ENCODE measurements at places on chromosomes 6 and 20.

GRCh38 chr6:11007715-11008608, 36.1 kb downstream of the ELOVL2 start:
- DNase-seq = no peak

GRCh38 chr6:47593979-47594378, 104.4 kb upstream of the ADGRF4 start:
- DNase-seq = no peak

- no peak for DNase-seq
Measured at GRCh38 chr20:54251096-54251495, 43.2 kb downstream of the PFDN4 start.

GRCh38 chr20:8155229-8155628, 23.2 kb downstream of the PLCB1 start:
- DNase-seq = no peak

- DNase-seq = no peak
Measured at GRCh38 chr6:158808442-158808833, 10.7 kb downstream of the EZR start.

DNA sequence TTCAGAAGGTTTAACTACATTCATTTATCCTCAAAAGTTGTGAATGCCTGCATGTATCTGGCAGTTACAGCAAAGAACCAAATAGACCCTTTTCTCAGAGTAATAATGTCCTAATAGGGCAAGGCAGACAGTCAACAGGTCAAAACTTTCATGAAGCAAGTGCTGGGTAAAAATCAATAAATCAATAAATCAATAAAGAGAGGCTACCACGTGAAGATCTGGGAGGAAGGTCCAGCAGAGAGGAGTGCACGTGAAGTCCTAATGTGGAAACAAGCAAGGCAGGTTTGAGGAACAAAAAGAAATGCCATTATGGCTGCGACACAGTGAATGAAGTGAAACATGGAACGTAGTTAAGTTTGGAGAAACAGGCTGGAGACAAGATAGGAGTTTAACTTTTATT, 36.3 kb upstream of the C6orf118 start:
- DNase-seq = no peak

GRCh38 chr20:35135867-35136586, 11.1 kb downstream of the EDEM2 start:
- no peak for DNase-seq

GRCh38 chr6:126553854-126554253, 213.9 kb downstream of the CENPW start:
- DNase-seq = no peak

DNA sequence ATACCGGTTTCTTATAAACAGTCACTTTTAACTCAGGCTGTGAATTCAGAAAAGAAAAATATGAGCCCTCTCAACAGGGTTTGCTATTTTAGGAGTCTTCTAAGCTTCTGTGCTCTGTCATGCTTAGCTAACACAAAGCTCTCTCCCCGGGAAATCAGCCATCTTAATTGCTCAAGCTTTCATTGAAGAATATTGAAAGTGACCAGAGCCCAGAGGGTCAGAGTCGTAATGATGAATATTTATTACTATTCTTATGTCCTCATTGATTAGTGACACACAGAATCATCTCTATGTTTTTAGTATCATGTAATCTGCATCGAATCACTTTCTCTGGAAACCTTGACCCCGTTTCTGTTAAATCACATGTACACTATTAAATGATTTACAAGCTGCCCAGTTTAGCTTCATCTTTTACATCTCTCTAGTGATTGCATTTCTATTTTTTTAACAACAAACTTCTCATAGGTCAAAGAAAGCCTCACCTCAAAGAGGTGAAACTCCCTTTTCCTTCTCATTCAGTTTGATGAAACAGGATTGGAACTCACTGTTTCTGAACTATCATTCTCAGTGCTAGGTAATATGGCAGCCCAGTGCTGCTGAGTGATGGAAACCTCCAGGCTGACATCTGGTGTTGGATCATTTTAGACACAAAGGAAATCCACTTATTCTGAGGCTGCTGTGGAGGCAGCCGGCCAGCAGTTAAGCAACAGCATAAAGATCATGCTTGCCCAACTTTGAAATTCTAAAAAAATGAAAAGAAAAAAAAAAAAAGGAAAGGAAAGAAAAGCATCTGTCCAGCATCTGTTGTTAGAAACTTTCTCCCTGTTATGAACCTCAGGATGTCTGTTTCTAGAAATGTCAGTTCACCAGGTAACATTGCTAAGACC, 96.3 kb downstream of the RFPL4B start:
- DNase-seq = no peak

DNA sequence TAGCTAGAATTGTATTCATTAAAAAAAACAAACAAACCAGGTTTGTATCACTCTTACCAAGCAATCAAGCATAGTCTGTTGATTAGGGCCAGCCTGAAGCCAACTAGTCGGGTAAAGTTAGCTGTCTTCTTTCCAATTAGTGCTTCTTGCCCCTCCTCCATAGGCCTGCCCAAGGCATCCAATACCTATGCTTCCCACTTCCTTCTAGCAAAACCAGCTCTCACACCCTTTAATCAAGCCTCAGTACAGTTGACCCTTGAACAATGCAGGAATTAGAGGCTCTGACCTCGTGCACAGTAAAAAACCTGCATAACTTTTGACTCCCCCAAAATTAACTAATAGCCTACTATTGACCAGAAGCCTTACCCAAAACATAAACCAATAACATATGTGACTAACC, 119.1 kb upstream of the DTNBP1 start:
- DNase-seq = no peak

GRCh38 chr6:84882768-84883766, 118.7 kb upstream of the TBX18 start:
- DNase-seq = no peak

GRCh38 chr6:154462425-154462824, 48.1 kb downstream of the CNKSR3 start:
- DNase-seq = no peak

DNA sequence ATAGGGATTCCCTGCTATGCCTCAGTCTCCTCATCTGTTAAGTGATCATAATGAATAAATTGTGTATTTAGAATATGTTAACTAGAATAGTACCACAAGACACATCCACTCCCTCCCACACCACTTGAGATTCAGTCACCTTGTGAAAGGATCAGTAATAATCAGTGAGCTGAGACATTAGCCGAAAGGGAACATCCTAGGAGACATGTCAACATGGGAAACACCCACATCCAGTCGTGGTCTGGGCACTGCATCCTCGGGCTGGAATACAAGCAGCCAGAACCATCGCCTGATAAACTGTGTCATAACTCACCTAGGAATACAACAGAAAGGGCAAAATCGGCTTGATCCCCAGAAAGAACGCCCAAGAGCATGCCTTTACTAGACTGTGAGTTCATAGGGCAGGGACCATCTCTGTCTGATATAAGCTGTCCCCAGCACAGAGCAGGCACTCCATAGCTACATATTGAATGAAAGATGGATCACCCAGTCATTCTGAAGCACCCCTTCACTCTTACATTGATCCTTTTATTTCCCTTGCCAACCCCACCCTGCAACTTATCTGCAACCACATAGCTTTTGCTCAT, 23.9 kb downstream of the RIPOR2 start:
- DNase-seq = no peak

DNA sequence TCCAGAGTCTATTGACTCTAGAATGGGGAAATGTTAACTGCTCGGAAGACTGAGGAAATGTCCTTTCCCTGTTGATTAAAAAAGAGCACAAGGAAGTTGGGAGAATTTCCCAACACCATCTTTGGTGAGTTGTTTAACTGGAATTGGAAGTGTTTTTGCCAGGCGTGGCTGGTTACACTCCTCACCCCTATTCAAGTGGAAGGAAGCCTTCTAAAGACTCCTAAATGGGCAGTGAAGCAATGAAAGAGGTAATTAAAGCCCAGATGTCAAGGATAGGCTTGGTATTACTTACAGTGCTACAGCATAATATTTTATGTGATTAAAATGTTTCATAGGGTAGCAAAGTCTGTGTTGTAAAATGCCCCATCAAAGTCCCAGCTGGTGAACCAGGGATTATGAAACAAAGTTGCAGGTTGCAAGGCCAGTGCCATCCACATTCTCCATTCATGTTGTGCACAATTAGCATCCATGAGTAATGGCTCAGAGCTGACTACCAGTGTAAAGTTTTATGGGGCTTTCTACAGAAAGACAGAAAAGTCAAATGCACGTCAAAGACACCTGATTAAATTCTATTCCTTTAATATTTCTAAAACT, 52.6 kb downstream of the BTBD3 start:
- no peak for DNase-seq

GRCh38 chr6:25660512-25660911, 8.5 kb downstream of the SCGN start:
- no peak for DNase-seq

DNA sequence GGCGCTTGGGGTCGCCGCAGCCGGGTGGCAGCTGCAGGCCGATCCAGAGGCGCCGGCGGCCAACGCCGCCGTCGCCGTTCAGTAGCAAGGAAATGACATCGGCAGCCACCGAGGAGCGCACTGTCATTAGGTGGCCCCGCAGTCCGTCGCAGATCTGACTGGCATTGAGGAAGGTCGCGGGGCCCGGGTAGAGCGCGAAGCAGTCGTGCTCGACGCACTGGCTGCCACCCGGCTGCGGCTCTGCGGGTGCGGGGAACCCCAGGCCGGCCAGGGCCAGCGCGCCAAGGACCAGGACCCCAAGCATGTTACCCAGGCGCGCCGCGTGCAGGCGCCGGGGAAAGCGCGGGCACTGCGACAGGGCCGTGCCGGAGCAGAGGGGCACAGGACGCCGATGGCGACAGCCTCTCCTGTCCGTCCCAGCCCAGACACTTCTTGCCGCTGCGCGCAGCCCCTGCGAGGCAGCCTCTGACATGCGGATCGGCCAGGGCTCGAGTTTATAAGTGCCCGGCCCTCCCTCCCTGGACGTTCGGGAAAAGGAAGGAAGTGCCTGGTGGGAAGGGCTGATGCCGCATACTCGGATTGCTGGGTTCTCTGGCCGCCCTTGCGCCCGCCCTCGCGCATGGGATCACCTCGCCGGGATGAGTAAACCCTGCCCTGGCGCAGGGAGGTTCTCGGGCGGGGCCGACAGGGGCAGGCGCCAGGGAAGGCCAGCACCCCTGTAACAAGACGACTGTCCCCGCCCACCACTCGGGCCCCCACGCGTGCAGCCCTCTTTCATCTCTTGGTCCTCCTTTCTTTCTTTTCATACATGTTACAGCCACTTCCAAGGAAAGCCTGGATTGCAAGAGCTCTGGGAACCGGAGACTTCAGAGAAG, at the start of gene THBD:
THBD (minus strand) TSS at position 472 of the 875 bp plus-strand sequence; CDS start at position 304, 168 bp downstream.
- no peak for DNase-seq

- DNase-seq = no peak
Measured at GRCh38 chr6:113694278-113695077, 162.7 kb upstream of the MARCKS start.

DNA sequence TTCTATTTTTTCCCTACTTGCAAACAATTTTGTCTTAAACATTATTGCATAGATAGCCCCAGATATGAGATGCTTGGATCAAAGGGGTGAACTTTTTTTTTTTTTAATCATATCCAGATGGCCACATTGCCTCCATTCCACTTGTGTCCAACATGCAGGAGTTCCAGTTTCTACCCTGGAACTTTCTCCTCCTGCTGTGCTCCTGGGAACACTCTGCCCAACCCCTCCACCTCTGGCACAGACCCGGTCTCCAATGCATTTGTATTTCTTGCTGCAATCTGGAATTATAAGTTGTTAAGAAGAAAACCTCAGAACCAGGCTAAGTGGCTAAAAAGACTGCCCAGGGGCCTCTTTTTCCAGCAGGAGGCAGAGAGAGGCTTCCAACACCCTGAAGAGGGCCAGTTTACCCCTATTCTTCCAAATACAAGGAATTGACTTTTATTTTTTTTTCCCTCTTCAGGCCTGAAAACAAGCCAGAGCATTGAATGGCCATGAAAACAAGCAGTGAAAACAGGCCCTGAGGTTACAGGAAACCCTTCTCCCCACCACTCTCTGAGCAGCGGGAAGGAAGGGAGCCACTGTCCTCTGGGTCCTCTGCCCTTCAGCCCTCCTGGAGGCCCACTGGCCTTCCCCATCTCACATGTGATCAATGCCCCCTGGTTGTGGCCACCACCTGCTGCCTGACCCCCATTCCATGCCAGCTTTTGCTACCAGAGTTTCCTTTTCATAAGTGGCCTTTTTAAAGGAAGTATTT, 44.3 kb downstream of the PDYN start:
- no peak for DNase-seq

DNA sequence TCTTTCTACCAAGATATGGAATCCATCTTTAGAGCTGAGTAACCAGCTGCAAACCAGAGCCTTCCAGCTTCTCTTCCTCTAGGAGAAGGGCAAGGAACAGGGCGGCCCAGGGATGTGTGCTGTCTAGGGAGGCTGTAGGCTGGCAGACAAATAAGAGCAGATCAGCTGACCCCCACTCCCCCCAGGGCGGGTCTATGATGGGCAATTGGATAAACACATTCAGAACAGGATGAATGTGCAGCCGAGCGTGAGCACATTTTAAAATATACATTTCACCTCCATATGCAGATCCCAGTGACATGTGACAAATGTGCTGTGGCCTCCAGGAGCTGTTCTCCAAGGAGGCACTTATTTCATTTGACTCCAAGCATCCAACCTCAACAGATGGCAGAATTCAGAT, 580.1 kb downstream of the PTPRT start:
- DNase-seq = no peak

GRCh38 chr6:42527204-42527603, 36.6 kb upstream of the UBR2 start:
- DNase-seq = no peak

DNA sequence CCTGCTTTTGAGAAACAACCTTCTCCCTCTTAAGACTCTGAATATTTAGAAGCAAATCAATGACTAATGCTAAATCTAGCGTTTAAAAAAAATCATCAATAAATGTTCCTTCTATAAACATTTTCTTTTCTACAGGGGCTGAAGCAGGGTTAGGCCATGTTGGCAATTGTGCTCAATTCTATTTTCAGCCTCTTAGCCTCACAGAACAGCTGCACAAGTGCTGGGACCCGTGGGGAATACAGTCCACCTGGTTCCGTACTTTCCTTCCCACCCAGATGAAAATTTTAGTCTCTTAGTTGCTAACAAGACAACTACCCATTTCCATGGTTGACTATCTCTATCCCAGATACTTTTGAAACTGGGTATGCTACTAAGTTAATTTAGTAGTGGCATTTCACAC, 138.6 kb downstream of the RPS12 start:
- DNase-seq = no peak

DNA sequence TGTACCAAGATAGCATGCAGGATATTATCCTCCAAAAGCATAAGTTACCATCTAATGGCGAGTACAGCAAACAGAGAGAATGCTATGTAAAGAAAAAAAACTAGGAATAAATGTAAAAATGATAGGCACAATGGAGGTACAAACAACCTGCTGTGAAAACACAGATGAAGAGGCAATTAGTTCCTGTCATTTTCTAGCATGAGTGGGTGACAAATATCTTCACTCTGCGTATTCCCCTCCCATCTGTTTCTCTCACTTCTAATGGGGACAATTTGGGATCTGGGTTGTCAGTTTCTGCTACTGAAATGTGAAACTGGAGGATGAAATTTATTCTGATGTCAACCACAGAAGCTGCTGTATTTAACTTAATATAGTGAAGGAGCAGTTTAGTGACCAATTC, 11.7 kb upstream of the PTPRK start:
- no peak for DNase-seq

DNA sequence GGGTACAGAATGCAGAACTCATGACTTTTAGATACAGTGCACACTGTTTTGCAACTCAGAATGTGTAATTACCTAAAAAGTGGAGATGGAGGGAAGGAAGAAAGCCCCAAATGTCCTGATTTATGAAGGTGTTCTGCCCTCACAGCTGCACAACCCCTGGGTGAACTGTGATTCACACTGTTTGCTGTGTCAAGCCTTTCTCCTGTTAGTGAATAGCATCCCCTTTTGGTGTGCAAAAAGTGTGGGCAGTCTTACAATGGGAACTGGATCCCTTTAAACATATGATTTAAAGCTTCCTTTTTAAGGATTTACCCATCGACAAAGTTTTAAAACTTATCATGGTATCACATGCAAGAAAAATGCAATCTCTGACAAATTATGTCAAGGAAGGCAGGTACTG, 633.4 kb upstream of the EPHA7 start:
- no peak for DNase-seq

All from T-helper 9 cell (primary cell).